ENCODE measurements at places on chromosomes 3 and 15. TPM values are rescaled to one million over a fixed set of nuclear protein-coding genes. Genes with fewer than 3 reads are reported as not detected.

DNA sequence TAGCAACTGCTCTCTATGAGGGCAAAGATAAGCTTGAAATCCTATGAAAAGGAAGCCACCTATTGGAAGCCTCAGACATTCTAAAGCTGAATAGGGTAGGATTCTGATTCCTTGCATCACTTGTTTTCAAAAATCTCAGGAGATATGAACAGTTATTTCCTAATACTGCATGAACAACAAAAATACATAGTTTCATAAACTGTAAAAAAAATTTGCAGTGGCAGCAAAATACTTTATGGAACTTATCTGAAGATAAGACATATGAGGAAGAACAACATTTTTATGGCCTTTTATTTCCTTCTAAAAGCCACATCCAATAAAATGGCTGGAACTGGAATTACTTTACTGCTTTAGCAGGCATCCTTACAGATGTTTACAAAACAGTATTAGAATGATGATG, 29.9 kb downstream of the AP3S2 start:
- no peak for ATAC-seq

- peak; percentile 80 for ATAC-seq
Observed at GRCh38 chr3:58899159-58899952, 150.5 kb downstream of the CFAP20DC start.

GRCh38 chr3:19154693-19155250, 6.5 kb downstream of the KCNH8 start:
- no peak for ATAC-seq

DNA sequence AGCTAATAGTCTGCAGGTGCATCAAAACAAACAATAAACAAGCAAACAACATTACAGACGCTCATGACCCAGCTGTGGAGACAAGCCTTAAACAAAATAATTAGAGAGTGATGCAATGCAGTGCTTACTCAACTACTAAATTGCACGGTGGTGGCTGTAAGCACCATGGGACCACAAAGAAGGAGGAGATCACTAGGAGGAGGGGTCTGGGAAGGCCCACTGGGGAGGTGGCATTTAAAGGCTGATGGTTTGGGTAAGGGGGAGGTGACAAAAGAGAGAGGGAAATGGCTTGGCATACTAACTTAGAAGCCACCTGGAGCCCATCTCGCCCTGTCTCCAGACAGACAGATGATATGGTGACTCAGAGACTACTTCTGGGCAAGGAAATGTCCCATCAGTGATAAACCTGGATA, 516.7 kb downstream of the FOXP1 start:
- ATAC-seq = peak; percentile 33

GRCh38 chr15:97087006-97087741, 756.7 kb downstream of the NR2F2 start:
- ATAC-seq = no peak

GRCh38 chr3:46508850-46509591, 11.2 kb downstream of the RTP3 start:
- ATAC-seq = no peak

GRCh38 chr15:100235030-100235617, 106.7 kb downstream of the ADAMTS17 start:
- ATAC-seq = no peak

RNF13 gene
- total RNA-seq = 35.3 TPM

GRCh38 chr15:63049783-63050371, 7.3 kb downstream of the TPM1 start:
- no peak for ATAC-seq

- no peak for ATAC-seq
Observed at GRCh38 chr3:158847885-158848284, 46.0 kb downstream of the MFSD1 start.
